Left hindlimb (tissue), 1 donor: ENCODE measurements at places on chromosomes 7 and 10.

DNA sequence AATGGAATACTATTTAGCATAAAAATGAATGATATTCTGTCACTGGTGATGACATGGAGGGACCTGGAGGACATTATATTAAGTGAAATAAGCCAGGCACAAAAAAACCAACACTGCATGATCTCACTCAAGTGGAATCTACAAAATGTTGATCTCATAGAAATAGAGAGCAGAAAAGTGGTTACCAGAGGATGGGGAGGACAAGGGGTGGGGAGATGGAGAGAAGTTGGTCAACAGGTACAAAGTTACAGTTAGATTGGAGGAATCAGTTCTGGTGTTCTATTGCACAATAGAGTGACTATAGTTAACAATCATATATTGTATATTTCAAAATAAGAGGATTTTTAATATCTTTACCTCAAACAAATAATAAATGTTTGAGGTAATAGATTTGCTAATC, 24.7 kb upstream of the SLC18A3 start:
- no peak for DNase-seq

- no peak for DNase-seq
These were observed 13.0 kb upstream of the CHST15 start for GRCh38 chr10:124106241-124106879.

- DNase-seq, result no peak
These were observed 9.1 kb upstream of the SLC29A3 start for GRCh38 chr10:71309919-71310318.

DNA sequence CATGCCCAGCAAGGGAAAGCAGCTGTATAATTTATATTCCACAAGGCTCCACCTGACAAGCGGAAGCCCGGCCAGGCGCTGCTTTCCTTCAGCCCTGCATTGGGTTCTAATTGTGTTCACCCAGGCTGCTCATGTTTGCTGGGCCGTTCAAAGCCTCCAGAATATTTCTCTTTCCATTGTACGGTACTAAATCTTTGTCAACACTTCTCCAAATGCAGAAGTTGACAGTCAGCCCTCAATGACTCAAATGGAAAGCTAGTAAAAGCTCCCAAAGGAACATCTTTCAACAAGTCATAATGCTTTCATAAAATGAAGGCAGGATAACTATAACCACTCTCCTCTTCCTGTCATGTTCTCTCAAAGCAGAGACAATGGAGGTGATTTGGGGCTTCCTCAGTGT, 17.8 kb upstream of the CPXM2 start:
- DNase-seq, result no peak

- DNase-seq, result no peak
These were observed 30.9 kb upstream of the CREB5 start for GRCh38 chr7:28381466-28381865.

DNA sequence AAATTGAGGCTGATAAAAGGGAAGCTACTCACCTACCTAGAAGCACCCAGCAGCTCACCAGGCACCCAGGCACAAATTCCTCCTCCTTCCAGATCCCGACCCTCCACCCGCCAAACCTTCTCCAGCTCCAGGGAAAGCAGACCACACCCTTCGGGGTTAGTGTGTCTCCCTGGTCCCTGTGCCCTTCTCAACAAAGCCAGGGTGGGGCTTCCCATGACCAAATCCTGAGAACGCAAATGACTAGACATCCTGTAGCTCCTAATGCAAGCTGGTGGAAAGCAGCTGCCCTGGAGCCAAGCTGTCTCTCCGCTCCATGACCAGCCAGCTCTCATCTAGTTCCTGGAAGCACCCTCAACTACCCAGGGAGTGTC, 4.4 kb downstream of the TBX20 start:
- no peak for DNase-seq

DNA sequence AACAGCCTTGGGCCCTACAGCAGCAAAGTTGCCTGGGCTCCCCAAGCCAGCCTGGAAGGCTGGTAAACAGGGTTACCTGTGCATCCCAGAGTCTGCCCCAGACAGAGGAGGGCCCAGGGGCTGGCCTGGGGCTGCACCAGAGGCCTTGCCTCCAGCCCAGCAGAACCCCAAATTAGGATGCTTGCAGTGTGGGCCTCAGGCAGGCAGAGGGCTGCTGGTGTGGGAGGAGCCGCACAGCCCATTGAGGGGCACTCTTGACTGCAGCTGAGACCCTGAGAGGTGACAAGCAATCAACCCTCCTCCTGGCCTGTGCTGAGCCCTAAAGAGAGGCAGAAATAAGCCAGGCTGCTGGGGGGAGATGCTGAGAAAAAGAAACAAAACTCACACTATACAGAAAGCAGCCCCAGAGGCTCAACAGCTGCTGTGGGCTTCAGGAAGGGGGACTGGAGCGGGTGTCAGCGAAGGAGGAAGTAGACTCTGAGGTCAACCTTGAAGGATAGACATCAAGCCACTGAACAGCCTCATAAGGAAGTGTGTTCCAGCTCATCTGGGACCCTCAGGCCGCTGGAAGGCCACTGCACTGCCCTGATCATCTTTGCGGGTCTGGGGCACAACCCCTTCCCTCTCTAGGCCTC, 6.6 kb downstream of the AIFM2 start:
- DNase-seq, result no peak

DNA sequence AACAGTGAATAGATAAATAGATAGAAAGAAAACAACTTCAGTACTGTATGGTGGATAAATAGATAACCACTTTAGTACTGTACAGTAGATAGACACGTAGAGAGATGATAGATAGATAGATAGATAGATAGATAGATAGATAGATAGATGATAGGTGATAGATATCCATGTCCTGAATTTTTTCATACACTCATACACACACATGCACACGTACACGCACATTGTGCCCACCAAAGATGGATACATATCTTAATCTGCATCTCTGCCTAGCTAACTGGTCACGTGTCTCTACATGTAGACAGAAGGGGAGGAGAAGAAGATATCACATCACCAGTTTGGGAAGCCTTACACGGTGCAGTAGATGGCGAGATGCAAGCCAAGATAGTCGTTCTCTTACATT, 99.2 kb downstream of the ARID5B start:
- no peak for DNase-seq

DNA sequence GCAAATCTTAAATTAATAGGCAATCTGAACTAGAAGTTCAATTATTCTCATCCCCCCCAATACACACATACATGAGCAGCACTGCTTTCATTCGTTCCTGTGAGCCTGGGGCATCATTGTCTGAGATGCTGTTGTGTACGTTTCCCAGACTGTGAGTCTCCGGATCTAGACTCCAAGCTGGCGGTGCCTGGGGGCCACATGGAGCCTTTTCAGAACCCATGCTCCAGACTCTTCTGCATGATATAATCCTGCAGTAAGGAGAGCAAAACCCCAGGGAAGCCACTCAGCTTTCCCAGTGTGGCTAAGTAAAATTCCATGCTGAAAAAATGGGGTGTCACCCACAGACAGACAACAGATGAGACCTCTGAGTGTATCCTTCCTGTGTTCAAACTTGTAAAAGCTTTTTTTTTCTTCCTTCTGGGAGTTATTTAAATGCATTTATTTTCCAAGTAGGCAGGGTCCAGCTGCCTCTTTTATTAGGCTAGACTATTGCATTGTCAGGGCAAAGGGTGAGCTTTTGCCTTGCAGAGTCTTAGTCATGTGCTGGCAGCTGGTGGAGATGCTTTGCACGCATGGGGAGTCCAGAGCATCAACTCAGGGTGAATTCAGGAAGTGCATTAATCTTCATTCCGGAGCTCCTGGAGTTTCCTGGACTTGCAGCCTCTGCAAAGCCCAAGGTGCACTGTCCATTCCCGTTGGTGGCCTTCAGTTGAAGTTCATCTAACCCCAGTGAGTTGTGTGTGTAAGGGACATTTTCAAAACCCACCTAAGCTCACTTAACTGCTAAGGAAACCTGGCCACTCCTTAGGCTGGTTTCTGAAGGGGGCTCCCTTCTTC, 185.7 kb upstream of the ADO start:
- DNase-seq, result no peak

- DNase-seq, result no peak
These were observed 199.4 kb upstream of the NPVF start for GRCh38 chr7:25427721-25428120.

- no peak for DNase-seq
These were observed 32.7 kb downstream of the MAD1L1 start for GRCh38 chr7:2199956-2200583.

GRCh38 chr7:7673240-7673550, 32.6 kb downstream of the UMAD1 start:
- DNase-seq, result no peak

DNA sequence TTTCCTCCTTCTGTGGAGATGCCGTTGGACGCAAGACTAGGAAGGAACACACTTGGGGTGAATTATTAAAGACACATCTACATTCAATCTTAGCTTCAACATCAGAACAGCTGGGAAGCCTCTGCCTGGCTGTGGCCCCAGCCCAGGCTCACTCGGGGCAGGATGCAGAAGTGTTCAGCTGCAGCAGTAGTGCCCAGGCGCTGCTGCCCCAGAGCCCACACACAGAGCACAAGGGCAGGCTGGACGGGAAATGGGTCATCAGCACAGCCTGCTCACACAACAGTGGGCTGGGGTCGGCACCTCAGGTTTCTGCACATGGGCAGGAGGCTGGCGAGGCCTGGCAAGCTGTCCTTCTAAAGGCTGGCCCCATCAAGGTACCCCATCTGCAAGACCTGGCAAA, 42.5 kb downstream of the NOD1 start:
- DNase-seq, result no peak

- DNase-seq, result no peak
These were observed 84.5 kb upstream of the CSTF2T start for GRCh38 chr10:51783941-51784340.

- no peak for DNase-seq
These were observed 150.9 kb downstream of the SEMA3A start for GRCh38 chr7:84043661-84044191.

GRCh38 chr10:117621196-117621595, 78.7 kb downstream of the EMX2 start:
- DNase-seq, result no peak

GRCh38 chr10:78721231-78721630, 347.5 kb upstream of the ZMIZ1 start:
- DNase-seq, result no peak

DNA sequence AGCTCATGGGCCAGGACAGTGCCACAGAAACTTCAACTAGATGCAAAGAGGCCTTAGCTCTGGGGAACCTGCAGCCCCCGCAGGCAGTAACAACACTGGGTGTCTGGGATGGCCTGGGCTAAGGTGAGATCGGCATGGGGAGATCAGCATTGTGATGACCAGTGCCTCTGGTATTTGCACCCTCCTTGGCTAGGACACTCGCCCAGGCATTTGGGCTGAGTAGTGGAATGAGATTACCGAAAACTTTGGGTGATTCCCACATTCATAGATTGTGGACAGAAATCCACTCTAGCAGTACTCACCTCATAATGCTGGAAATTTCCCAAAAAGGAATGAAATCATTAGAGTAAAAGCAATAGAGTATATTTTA, 70.6 kb upstream of the ZMIZ2 start:
- no peak for DNase-seq

GRCh38 chr7:30285067-30285535, 704 bp downstream of the ZNRF2 start:
- no peak for DNase-seq

- no peak for DNase-seq
These were observed 16.7 kb downstream of the PFKFB3 start for GRCh38 chr10:6219494-6219836.

- peak; percentile 38 for DNase-seq
These were observed 29.3 kb upstream of the DDX50 start for GRCh38 chr10:68871731-68872342.

GRCh38 chr7:20329389-20330238, 1.1 kb upstream of the ITGB8 start:
- DNase-seq, result peak; percentile 74

GRCh38 chr10:123995461-123996131, 97.8 kb downstream of the CHST15 start:
- peak; percentile 70 for DNase-seq

- DNase-seq, result peak; percentile 66
These were observed 25.8 kb upstream of the TMEM120A start for GRCh38 chr7:76020031-76020714.

DNA sequence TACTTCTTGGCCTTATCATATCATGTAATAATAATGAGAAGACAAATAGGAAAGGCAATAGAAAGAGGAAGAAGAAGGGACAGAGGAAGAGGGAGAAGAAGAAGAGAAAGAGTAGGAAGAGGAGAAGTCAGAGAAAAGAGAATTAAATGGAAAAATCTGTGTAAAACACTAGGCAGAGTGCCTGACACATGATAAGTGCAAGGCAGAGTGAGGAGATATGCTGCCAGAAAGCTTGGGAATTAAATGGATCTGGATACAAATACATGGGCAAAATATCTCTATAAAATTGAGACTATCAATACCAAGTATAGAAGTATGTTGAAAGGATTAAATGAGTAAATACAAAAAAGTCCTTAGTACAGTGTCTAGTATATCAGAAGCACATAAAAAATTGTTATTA, 124.8 kb downstream of the CACNA2D1 start:
- DNase-seq, result no peak

GRCh38 chr10:80173466-80173865, 31.9 kb downstream of the ANXA11 start:
- no peak for DNase-seq

- no peak for DNase-seq
These were observed 38.3 kb downstream of the JAKMIP3 start for GRCh38 chr10:132104062-132104461.

- peak; percentile 31 for DNase-seq
These were observed 150.9 kb downstream of the ANK3 start for GRCh38 chr10:60238759-60239100.

DNA sequence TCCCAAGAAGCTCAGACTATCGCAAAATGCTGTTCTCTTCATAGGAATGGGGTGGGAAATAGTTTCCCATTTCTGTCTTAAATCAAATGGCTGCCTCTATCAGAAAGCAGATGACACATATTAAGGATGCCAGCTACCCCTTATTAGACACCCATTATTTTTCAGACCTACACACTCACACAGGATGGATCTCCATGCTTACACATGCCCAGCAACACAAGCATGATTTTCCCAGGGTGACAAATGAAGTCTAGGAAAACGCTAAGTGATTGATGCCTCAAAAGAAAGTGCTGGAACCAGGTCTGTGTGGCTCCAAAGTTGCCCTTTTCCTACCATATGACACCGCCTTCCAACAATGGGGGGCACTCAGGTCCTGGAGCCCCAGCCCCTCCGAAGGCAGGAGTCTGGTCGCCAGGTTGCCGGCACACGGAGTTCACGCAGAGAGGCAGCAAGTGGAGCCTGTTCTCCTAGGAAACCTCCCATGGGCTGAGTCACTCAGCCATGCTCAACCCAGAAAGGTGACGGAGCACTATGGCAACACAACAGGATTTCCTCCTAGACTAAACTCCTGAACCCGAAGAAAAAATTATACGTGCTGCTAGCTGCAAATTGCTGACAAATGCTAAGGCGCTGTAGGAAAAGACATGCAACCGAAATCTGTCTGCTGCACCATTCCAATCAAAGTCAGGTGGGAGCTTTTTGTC, 19.8 kb downstream of the VOPP1 start:
- DNase-seq, result no peak
